ENCODE measurements at places on chromosomes 12 and 14. TPM values are rescaled to one million over a fixed set of nuclear protein-coding genes. Genes with fewer than 3 reads are reported as not detected.
A peak's percentile ranks its signal among the peaks of the same experiment; 100 is the strongest.

The CRACR2A gene
- total RNA-seq = 1.2 TPM

GRCh38 chr14:81169711-81170103, 51.1 kb downstream of the GTF2A1 start:
- peak; percentile 81 for DNase-seq

GRCh38 chr14:90454041-90455000, 57.5 kb downstream of the CALM1 start:
- DNase-seq = peak; percentile 70

- DNase-seq = no peak
Observed at GRCh38 chr14:32073537-32074189, 3.4 kb upstream of the ARHGAP5 start.

- no peak for DNase-seq
Observed at GRCh38 chr14:95471016-95471415, 45.4 kb downstream of the SYNE3 start.

The DTX1 gene
- 51.2 TPM for total RNA-seq

DNA sequence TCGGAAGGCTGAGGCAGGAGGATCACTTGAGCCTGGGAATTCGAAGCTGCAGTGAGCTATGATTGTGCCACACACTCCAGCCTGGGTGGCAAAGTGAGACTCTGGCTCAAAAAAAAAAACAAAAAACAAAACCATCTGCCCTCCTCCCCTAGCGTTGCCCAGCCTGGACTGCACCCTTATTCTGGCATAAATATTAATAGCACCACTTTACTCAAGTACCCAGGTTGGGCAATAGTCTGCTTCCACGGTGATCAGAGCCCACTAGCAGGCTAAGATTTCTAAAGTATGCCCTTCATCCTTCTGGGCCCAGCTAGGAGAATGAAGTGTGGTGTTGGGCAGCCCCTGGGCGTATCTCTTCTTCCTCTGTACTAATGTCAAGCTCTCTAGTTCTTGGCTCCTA, 33.3 kb downstream of the KCTD10 start:
- no peak for DNase-seq

The KRT6B gene
- not detected for total RNA-seq

GRCh38 chr12:93908846-93909567, 231.8 kb downstream of the CRADD start:
- DNase-seq = no peak

DNA sequence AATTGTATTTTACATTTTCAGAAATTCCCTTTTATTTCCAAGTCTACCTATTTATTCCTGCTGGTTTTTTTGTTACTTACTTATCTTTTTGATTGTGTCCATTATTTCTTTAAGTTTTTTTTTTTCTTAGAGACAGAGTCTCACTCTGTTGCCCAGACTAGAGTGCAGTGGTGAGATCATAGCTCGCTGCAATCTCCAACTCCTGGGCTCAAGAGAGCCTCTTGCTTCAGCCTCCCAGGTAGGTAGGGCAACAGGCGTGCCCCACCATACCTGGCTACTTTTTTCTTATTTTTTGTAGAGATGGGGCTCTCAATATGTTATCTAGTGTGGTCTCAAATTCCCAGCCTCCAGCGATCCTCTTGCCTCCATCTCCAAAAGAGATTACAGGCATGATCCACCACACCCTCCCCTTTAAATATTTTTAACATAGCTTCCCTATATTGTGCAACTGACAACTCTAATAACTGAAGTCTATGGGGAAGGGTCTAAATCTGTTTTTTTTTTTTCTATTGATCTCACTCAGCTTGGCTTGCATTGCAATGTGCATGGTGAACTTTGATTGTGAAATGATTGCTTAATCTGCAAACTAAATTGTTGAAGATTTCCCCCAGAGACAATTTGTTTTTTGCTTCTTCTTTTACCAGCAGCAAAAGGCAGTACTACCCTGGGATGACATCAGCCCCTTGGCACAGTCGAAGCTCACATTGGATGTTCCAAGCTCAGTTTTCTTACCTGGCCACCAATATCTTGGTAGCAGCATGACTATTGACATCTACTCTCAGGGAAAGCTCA, 25.7 kb upstream of the COCH start:
- peak; percentile 66 for DNase-seq
